NCI-H460 (cell line): ENCODE measurements at places on chromosomes 2 and 18. TPM values are rescaled to one million over a fixed set of nuclear protein-coding genes. Genes with fewer than 3 reads are reported as not detected.

DNA sequence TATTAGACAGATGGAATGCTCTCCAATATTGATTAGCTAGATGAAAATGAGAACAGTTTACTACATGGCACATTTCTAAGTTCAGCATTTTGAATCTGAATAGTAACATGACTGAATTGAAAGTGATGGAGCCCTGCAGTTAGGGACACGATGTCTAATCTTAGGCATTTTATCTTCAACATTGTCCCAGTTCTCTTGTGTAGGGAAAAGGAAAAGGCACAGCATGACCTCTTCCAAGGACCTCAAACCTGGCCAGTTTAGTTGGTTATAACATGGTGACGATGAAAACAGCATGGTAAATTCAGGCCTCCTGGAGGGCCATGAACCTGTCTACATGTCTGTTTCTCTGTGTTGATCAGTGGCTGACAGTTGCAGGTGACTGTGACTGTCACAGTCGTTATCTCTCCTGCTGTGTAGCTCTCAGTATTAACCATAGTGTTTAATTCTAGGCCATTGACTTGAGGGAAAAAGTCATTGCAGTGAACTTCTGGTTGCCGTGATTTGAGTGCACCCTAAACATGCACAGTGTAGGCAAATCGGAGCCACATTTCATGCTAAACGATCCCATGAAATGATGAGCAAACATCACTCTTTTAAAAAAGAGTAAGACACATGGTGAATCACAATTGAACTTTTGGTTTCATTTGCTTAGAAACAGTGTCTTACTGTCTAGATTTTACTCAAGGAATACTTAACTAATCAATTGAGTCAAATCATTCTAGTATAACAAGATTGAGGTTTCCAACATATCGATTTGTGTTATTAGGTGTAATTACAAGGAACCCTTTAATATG, 129.7 kb downstream of the PHLPP1 start:
- DNase-seq: no peak

- no peak for DNase-seq
These were observed 50.4 kb upstream of the AFF3 start for GRCh38 chr2:100192825-100193224.

DNA sequence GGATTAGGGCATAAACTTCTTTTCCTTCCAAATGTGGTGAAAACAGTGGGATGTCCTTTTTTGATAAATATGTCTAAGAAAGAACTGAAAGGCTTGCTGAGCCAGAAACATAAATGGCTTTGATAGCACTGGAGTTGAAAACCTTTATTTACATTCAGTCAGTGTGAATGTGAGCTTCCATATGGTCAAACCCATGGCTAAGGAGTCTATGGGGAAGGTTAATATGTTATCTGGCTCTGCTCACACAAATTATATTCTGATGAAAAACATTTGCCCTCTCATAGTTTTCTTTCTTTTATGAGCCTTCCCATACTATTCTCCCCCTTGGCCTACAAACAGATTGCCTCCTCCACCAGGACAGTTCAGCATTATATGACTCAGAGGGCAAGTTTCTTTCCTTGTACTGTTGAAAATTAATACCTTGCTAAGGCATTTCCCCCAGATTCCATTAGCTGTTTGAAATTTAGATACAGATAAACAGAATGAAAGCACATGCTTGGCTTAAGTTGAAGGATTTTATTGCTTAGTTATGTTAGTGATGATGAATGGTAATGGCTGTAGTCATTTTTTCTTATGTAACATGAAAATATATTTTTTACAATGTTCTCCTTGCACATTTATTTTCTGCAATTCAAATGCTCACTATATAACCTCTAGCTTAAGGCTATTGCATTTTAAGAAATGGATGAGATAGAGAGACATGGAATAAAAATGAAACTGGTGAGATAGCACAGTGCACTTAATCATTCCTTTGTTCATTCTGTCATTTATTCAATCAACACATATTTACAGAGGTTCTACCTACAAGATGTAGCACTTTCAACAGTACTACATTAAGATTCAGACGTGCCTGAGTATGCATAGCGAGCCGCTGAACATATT, 544.1 kb downstream of the LRRTM4 start:
- DNase-seq: no peak

- no peak for DNase-seq
These were observed 25.7 kb downstream of the ANKRD62 start for GRCh38 chr18:12119358-12119757.

DNA sequence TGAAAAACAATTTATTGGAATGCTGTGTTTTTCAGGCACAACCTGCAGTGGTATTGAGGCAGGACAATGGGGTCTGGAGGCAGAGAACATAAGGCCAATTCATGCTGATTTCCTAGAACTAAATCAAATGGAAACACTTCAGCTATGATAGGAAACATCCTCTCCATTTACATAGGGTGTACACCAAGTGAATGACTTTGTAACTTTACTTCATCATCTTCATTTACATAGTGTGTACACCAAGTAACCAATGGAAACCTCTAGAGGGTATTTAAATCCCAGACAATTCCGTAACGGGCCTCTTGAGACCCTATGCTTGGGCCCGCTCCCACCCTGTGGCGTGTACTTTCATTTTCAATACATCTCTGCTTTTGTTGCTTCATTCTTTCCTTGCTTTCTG, 32.2 kb upstream of the ST8SIA5 start:
- no peak for DNase-seq

The ALK gene
- total RNA-seq: 0.02 TPM in 1 of 2 replicates, not detected in the other

GRCh38 chr2:31331156-31331555, 83.4 kb downstream of the XDH start:
- no peak for DNase-seq

GRCh38 chr2:190179754-190180312, 117.3 kb upstream of the MSTN start:
- no peak for DNase-seq

The LOXHD1 gene
- not detected in 2 replicates for total RNA-seq

DNA sequence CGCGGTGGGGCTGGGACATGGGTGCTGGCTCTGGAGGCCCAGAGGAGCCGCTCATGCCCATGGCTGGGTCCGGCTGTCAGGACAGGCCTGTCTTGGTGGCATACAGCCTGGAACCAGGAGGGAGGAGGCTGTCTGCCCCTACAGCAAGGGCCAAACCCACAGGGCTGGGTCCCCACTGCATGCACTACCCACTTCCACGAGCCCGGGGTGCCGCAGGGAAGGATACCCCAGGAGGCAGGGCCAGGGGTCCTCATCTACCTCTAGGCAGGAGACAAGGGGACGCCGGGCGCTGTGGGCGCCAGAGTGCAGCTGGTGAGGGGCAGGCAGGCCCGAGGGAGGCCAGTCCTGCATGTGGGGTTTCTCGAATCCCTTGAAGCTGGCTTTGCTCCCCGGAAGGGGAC, 95.1 kb upstream of the GPC1 start:
- no peak for DNase-seq

- DNase-seq: no peak
These were observed 786.2 kb upstream of the FANCL start for GRCh38 chr2:59027320-59027719.

- no peak for DNase-seq
These were observed 4.6 kb downstream of the ITGB1BP1 start for GRCh38 chr2:9418746-9419145.

- no peak for DNase-seq
These were observed 159.4 kb downstream of the DIS3L2 start for GRCh38 chr2:232120911-232121310.

DNA sequence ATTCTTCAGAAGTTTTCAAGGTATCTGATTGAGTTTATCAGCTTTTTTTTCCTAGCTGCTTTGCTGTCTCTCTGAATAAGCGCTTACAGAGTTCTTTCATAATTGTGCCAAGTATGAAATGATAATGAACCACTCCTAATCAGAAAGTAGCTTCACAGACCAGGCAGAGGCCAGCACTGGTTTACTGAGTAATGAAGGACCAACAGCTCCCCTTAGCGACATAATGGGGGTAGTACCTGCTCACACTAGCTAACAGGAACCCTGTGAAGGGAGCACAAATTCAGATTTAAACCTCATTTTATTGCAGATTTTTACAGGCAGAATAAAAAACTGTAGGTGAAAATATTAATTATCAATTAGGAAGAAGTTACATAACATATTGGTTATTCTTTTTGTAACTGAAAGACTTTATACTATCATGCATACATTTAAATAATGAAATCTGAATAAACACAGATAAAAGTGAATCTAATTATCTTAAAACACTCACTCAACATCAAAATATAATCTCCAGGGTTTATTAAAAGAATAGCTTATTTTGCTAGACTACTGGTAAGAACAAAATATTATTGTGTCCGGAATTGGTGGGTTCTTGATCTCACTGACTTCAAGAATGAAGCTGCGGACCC, 53.7 kb upstream of the LRRC30 start:
- DNase-seq: peak; percentile 66

DNA sequence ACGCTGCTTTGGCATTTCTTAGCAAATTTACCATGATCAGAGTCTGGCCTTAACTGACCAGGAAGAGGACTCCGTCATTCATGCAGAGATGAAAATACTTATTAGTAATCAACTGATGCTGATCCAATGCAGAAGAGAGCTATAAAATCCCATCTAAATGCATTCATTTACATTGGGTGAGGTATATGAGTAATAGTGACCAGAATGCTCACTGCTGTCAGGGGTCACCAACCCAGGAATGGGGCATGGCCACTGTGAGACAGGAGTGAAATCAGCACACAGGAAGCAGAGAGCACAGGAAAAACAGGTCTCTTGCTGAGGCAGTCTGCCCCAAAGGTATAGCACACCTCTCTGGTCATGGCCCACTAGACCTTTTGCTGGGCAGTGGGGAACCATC, 68.1 kb upstream of the TMEM247 start:
- DNase-seq: no peak

The DPYSL5 gene
- 0.02 TPM in 1 of 2 replicates, not detected in the other for total RNA-seq

The EFR3B gene
- 6.9 and 7.0 TPM in 2 replicates for total RNA-seq

DNA sequence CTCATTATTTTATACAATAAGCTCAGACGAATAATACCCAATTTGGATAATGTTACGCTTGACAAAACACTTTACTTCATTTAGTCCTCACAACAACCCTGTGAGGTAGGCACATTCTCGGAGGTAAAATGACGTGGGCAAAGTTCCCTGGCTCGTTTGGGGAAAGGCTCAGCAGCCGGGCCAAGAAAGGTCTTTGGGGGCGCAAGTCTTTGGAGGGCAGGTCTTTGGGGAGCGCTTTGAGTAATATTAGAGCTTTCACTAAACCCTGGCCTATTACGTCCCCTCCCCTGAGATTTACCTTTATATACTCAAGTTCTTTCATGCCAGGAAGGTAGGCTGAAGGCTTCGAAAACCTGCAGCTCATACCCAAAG, 427 bp downstream of the RBKS start:
- DNase-seq: no peak

The MYCN gene
- total RNA-seq: 0.12 TPM in 1 of 2 replicates, not detected in the other

The OSBPL6 gene
- total RNA-seq: 9.6 and 11.9 TPM in 2 replicates

The ANKRD29 gene
- 6.9 and 7.4 TPM in 2 replicates for total RNA-seq

DNA sequence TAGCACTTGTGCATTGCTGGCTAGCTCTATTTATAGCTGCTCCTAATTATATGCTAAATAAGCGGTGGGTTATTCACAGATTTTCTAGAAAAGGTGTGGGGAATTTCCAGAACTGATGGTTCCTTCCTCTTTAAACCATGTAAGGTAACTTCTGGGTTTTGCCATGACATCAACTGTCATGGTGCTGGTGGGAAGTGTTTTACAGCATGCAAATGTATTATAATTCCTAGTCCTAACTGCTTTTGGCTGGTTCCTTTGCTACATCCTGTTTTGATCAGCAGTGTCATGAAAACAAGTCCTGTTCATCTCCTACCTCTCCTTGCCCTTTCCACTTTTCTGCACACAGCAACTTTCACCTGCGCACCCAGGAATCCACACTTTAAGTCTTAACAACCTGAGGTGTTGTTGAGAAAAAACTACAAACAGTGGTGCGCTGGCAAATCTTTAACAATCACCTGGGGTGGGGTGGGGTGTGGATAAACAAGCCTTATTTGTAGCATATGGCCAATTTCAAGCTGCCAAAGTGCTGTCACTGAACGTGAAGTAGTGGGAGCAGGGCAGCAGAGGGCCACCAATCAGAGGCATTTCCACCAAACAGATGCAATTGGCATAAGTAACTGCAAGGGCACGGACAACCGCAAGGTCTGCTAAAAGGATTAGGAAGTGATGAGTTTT, 33.4 kb upstream of the SKOR2 start:
- DNase-seq: no peak

DNA sequence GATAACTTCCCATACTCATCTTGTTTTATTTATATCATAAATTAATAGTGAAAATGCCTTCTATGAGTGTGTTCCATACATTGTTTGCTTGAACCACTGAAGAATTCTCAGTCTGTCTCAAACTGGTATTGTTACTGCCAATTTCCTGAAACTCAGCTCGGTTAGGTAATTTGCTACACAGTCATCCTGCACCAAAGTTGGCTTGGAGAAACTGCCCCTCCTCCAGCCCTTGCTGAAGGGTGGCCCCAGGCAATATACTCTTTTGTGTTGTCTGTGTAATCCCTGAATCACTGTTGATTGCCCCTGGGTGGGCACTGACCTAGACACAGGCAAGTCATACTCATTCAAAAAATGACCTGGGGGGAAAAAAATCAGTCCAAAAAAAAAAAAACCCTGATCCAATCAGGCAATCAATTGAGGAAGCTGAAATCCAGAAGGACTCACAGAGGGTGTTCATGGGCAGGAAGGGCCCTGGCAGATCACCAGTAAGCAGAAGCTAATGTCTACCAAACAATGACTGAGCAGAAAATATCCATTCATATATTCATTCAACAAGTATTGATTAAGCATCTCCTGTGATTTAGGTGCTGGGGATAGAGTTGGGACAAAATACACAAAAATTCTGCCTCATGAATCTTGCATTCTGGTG, 3.8 kb upstream of the SESTD1 start:
- peak; percentile 54 for DNase-seq

DNA sequence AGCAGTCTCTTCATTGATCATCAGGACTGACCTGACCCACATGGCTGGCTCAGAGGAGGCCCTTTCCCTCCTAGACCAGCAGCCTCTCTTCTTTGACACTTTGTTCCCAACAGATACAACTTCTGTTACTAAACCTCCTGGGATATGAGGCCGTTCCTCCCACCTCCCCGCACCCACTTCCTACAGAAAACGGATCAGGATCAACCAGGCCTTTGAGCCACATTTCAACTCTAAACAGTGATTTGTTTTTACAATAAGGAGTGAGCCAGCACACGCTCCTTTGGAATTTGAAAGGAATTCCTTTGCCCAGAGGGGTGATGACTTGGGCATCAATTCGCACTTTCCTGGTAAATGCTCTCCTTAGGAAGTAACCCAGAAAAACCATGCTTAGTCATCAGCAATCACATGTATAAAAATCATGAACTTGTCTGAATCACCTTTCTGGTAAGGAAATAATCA, 180.4 kb downstream of the FAM124B start:
- DNase-seq: peak; percentile 99

DNA sequence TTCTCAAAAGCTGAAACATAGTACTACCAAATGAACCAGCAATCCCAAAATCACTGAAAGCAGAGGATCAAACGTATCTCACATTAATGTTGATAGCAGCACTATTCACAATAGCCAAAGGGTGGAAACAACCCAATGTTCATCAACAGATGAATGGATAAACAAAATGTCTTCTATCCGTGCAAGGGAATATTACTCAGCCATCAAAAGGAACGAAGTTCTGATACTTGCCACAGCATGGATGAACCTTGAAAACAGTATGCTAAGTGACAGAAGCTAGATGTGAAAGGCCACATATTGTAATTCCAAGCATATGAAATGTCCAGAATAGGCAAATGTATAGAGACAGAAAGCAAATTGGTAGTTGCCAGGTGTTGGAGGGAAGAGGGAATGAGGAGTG, 57.0 kb upstream of the CHMP1B start:
- no peak for DNase-seq

The OXER1 gene
- not detected in 2 replicates for total RNA-seq
